ENCODE measurements at places on chromosomes 7 and 10. TPM values are rescaled to one million over a fixed set of nuclear protein-coding genes. Genes with fewer than 3 reads are reported as not detected.

GRCh38 chr7:134654104-134654775 lies 7.6 kb downstream of the BPGM start:
- no peak for DNase-seq

DNA sequence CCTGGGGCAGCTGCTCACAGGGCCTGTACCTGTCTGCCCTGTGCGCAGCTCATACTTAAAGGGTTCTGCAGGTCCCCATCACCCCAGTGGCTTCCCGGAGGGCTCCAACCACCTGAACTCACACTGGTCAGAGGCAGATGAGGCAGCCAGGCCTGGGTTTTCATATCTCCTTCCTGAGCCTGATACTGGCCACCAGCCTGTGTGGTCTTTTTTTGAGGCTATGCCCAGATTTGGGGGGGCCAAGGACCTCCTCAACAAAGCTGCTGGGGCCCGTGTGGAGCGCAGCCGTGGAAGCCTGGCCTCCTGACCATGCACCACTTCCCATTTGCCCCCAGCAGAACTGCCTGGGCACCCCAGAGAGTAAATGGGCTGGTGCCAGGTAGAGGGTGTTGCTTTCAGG lies 25.7 kb downstream of the PNLIPRP2 start:
- no peak for DNase-seq

GRCh38 chr10:50396491-50397311 lies 145.4 kb upstream of the ASAH2 start:
- DNase-seq, result no peak

DNA sequence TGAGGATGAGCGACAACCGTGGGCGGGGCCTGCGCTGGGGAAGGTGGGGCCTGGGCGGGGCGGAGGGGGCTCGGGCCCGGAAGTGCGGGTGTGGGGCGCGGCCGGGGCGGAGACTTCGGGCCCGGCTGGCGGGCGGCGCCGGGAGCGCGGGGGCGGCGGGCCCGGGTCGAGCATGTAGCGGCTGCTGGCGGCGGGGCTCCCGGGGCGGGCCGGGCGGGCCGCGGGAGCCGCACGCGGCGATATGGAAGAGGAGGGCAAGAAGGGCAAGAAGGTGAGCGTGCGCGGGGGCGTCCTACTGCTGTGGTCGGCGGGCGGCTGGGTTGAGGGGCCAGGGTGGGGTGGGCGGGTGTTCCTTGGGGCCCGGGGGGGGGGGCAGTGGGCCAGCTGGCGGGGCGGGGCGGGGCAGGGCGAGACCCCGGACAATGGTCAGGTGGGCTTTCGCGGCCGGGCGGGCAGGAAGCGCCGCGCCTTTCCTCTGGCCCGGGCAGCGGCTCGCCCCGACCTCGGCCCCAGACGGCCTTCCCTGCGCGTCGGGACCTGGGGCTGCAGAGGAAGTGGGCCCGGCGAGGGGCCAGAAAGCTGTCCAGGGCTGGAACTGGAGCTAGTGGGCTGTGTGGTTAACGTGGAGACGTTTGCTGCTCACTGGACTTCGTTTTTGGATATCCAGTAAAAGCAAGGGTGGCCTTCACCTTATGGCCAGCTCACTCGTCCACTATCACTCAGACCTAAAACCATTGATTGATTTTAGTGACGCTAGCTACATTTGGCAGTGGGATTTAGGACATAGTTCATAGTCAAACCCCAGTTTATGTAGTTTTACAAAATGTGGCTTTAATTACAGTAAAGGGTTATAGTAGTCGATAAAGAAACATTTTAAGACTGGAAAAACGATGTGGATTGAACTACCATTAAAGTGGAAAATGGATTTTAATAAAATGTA lies at the start of gene CCM2:
Gene CCM2 (plus strand): TSS at position 109 of the 940 bp plus-strand sequence. CDS start 133 bp downstream, at position 242.
- peak; percentile 29 for DNase-seq

DNA sequence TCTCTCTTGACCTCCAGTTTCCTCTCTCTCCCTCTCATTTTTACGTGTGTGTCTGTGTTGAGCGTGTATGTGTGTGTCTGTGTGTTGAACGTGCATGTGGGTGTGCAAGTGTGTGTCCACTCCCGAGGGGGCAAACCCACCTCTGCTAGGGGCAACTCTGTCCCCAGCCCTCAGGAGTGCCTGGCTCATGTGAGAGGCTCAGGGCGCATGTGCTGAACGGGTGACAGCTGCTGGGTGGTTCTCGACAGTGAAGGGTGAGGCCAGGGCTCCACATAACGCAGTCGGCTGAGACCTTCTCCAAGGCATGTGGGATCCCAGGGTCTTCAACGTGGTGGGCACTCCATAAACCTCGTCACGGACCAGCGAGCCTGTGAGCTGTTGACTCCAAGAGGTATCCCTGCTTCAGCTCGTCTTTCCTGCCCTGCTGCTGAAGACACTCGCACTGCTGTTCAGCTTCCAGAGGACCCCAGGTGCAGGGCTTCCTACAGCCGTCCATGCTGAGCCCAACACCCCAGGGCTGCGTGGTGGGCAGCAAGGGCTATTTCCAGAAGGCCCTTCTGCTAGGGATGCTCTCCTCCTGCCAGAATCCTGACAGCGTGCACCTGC lies 361.6 kb upstream of the SHH start:
- DNase-seq, result no peak

GRCh38 chr7:7671361-7671760 lies 30.8 kb downstream of the UMAD1 start:
- DNase-seq, result no peak

DNA sequence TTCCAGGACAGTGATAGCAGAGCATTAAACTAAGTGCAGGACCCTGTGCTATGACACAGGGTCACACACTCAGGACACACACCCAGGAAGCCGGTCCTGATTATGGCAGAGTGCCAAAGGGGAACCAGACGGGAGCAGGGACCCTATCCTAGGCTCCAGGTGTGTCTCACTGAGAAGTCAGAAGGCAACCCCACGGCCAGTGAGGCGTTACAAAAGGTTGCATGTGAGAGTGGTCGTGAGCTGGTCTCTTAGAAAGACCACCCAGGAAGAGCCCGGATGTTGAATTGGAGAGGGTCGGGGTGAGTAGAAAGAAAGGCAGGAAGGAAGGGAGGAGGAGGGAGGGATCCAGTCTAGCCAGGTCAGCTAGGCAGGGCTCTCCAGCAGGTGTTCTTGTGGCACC lies 31.0 kb downstream of the FRMPD2 start:
- no peak for DNase-seq

GRCh38 chr7:6167587-6168476 lies 104.6 kb downstream of the CYTH3 start:
- DNase-seq, result no peak

DNA sequence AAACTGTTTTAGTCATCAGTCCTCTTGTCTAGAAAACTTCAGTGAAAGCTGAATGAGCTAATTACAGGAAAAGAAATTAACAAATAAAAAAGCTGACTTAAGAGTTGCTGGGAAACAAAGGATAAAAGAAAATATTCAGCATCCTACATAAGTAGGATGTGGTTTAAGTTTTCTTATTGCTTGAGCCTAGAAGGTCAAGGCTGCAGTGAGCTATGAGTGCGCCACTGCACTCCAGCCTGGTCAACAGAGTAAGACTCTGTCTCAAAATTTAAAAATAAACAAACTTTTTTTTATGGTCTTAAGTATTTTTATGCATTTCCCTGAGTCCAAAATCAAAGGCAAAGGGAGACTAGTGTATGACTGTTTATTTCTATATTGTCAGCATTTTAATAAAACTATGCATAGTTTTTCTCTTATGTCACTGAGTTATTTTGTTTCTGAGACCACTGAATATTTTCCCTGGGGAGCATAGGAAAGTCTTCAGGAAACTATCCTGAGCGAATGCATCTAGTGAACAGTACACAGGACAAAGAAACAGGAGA lies 40.0 kb upstream of the LRRN3 start:
- no peak for DNase-seq

DNA sequence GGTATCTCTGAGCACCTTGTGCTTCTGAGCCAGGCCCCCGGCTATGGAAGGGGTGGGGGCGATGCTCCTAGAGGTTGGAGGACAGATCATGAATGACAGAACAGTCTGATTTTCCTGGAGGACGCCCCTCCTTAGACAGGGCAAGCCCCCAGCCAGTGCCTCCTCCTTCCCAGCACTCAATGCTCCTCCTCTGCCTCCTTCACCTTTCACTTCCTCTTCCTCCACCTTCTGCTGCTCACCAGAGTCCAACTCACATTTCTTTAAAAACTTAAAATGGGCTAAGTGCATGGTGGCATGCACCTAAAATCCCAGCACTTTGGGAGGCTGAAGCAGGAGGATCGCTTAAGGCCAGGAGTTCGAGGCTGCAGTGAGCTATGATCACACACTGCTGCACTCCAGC lies 71.1 kb upstream of the CUX1 start:
- DNase-seq, result no peak

GRCh38 chr7:151189038-151189437 lies 2.0 kb upstream of the ASB10 start:
- DNase-seq, result no peak

DNA sequence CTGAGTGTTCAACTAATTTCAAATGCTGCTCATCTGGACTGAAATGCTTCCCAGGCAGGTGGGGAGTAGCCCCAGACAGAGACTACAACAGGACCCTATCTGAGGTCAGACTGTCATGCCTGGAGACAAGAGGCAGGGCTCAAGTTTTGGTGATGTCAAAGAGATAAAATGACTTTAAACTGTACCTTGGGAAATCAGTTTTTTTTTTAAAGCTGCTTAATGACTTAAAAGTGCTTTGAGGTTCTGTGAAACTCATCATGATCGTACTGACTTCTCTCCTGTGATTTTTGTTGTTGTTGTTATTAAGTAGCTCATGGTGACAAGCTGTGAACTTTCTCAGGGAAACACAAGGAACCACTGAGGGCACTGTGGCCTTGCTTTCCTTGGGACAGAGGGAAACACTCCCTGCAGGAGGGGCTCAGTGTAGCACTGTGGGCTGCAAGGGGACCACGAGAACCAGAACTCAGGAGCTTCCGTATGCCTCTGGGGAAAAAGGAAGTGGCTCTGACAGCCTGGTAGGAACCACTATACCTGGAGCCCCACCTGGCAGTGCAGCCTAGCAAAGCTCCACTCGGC lies 9.5 kb downstream of the HIPK2 start:
- DNase-seq, result no peak

DNA sequence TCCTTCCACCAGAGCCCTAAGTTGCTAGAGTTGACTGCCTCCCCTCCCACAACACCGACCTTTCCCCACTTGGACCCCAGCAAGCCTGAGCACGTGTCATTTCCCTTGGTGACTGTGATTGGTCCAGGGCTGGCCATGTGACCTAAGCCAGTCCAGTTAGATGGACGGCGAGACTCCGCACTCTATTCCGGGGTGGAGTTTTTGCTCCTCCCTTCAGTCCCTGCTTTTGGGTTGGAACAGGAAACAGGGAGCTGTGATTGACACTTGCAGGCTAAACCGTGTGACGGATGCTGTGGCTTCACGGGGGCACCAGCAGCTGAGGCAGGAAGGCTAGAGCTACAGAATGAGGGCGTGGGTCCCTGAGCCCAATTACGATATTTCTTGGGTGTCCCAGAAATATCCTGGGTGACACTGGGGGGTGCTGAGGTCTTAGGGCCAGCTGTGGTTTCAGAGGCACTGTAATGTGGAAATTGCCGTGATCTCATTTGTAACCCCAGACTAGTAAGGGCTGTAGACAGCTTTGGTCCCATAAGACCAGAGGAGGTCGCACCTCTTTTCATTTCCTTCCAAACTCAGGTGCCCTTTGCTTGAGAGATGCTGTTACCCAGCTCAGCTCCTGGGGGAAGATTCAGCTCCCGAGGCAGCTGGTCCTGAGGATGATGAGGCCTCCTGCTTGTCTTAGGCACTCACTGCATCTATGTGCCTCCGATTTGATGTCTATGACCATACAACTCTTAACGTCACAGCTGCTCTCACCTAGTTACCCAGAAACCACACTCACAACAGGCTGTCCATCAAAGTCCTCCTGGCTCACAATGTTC lies 102.7 kb upstream of the NPTX2 start:
- DNase-seq, result no peak

GRCh38 chr10:125017547-125018298 lies 75.8 kb downstream of the ZRANB1 start:
- no peak for DNase-seq

DNA sequence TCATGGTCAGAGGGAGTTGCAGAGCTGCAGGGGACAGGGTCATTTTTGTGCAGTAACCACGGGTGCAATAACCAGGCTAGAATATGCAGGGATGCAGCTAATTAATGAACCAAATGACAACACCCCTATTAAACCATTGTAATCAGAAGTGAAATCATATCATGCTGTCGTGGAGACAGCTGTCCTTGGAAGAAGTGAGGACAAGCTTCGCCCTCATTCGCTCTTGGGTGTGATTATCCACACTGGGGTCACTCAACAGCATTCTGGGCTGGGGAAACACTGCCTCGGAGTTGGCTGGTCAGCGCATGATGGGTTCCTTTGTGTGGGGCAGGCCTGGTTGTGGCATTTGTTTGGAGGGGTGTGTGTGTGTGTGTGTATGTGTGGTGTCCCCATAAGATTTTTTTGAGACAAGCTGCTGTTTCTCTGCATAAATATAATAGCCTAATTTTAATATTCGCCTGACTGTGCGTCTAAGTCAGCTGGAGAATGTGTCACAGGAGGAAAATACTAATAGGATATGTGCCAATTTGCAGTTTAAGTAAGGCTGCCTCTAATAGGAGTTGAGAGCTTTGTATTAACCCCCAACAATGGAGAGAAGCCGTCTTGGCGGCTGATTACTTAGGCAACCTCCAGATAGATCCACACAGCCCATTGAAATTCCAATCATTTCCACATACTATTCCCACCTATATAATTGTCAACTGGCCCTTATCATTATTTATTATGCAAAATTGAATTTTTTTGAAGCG lies 149.4 kb downstream of the DNAJB6 start:
- no peak for DNase-seq

DNA sequence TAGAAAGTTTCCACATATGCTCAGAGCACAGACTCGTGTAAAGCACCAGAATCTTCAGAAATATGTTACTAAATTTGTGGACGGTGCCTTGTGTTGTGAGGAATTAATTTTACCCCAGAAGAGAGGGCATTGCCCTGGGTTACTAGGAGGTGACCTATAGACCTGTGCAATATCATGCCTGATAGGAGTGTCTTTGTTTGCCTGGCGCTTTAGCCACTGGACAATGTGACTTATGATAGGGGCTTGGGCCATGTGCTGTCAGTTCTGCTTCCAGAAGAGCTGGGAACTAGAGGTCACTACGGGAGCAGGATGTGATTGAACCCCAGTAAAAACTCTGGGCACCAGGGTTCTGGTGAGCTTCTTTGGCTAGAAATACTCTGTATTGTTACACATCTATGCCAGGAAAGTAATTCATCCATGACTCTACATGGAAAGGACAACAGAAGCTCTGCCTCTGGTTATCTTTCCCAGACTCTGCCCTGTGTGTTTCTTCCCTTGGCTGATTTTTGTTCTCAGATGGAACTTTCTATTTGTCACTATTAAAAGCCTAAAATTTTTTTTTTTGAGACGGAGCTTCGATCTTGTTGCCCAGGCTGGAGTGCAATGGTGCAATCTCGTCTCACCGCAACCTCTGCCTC lies 75.5 kb downstream of the SIRT1 start:
- DNase-seq, result no peak

Gene TLX1
- polyA plus RNA-seq, result 0.27 TPM

Gene C10orf90
- 0.60 TPM for polyA plus RNA-seq

Gene TSPAN15
- polyA plus RNA-seq, result 70.7 TPM

Gene LIPF
- polyA plus RNA-seq, result 0.11 TPM

Gene PRSS37
- polyA plus RNA-seq, result not detected

Gene FAM25C
- polyA plus RNA-seq, result not detected

Gene NPFFR1
- 0.10 TPM for polyA plus RNA-seq

Gene THNSL1
- 13.8 TPM for polyA plus RNA-seq

All from left renal cortex interstitium (tissue), 4 donors.